Activated CD4-positive, alpha-beta memory T cell treated with anti-CD3 and anti-CD28 coated beads for 36 hours (primary cell): ENCODE measurements at places on chromosomes 7 and 10. TPM values are rescaled to one million over a fixed set of nuclear protein-coding genes. Genes with fewer than 3 reads are reported as not detected.

DNA sequence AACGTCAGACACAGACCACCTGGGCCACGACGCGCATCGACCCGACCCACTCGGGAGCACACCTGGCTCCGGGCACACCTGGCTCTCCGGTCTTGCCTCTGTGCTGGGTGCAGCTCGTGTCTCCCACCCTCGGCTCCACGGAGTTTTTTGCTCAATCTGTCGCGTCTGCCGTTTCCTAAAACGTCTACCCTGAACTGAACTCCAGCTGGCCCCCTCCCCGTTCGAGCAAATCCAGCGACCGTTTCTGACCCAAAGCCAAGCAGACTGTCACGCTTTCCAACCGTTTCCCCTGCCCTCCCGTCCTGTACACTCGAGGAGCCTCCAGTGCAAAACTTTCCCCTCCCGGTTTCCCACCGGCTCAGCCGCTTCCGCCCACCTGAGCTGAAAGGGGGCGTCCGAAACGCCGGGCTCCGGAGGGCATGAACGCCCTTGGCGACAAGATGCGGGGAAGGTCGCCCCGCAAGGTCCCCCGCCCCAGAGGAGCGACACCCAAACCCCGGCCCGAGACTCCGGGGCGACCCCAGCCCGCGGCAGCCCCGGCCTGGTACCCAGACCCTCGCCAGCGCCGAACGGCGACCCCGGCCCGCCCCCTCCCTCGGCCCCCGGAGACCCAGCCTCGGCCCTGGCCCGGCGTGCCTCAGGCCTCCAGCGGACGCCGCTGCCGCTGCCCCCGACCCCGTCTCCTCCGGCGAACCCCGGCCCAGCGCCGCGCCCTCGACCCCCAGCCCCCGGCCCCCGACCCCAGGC lies 557 bp downstream of the CYTH3 start:
- peak; percentile 33 for DNase-seq
- H3K27me3 ChIP-seq: peaks cover 26% of the 10 kb centered on the region
- H3K4me3 ChIP-seq: peak overlapping the region; percentile 80
- H3K36me3 ChIP-seq: no peaks in the 10 kb centered on the region

DNA sequence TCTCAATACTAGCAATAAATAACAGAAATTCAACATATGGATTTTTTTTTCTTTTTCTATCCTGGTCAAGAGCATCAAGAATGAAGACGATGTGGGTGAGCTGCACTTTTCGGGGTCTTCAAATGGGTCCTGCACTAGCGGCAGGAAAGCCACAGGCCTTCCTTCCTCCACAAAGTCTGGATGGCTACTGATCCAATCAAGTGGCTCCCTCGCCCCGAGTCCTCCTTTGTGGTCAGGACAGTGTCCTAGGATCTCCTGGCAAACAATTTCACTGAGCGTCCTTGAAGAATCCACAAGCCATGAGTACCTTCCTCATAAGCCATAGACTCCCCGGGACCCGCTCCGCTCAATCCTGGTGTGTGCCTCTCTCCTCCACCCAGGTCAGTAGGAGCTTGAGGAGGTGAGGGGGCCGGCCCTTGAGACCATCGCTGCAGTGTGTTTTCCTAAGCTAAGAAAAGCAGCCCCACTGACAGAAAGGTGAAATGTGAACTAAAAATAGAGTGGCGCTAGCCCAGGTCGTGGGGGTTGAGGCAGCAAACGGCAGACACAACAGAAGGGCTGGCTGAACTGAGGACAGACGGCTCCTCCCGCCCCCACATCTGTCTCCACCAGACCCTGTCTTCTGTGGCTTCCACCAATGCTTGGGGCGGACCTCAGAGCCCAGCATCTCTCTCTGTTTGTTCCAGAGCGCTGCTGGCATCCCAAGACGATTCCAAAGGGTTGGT lies 202.3 kb downstream of the HERPUD2 start:
- H3K4me1 ChIP-seq: no peaks in the 10 kb centered on the region
- H3K36me3 ChIP-seq: no peaks in the 10 kb centered on the region
- DNase-seq: no peak
- H3K27me3 ChIP-seq: peaks cover 6% of the 10 kb centered on the region

GRCh38 chr7:82705517-82706260 lies 262.1 kb upstream of the CACNA2D1 start:
- no peak for DNase-seq
- no peak overlapping the region for H3K4me3 ChIP-seq
- H3K27ac ChIP-seq: no peak overlapping the region
- H3K4me1 ChIP-seq: no peaks in the 10 kb centered on the region

NPTX2 gene
- not detected for total RNA-seq

OPN4 gene
- not detected for total RNA-seq

PLAC9 gene
- not detected for total RNA-seq

GRCh38 chr10:104233817-104234216 lies 1.7 kb upstream of the CFAP43 start:
- peak overlapping the region; percentile 52 for H3K4me3 ChIP-seq
- no peak overlapping the region for H3K27ac ChIP-seq
- peaks cover 4% of the 10 kb centered on the region for H3K36me3 ChIP-seq
- peaks cover 9% of the 10 kb centered on the region for H3K27me3 ChIP-seq
- no peak for DNase-seq

- H3K27ac ChIP-seq: peak overlapping the region; percentile 89
- H3K4me1 ChIP-seq: peaks cover 42% of the 10 kb centered on the region
- H3K36me3 ChIP-seq: peaks cover 18% of the 10 kb centered on the region
- peak overlapping the region; percentile 89 for H3K4me3 ChIP-seq
Measured at GRCh38 chr7:124930173-124930623, 573 bp upstream of the POT1 start.

DNA sequence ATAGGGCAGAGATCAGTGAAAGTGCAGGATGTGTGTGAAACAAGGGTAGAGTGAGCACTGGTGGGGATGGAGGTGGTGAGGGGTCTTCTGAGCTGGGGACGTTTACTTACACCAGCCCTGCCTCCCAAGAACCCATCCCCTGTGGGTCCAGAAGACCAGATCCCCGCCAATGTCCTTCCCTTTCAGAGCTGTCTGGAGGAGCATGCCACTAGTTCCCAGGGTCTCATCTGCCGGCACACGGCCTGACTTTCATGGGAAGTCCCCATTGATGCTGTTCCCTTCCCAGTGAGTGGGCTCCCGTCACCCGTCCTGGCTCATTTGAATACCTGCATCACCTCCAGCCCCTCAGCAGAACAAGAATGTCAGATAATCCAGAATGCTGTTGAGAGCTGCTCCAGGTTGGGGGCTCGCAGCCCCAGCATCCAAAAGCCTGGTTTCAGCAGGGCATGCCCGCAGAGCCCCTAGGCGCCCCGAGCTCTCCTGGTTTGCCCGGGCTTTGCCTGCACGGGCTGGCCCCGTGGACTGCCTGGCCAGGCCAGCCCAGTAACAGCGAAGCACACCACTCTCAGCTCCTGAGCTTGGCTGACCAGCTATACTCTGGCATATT lies 246.7 kb downstream of the MGMT start:
- no peak for DNase-seq
- no peaks in the 10 kb centered on the region for H3K4me1 ChIP-seq
- H3K36me3 ChIP-seq: peaks cover 39% of the 10 kb centered on the region
